HS-5 (cell line): ENCODE measurements at places on chromosomes 11 and 22.

GRCh38 chr11:110305169-110306018, 9.0 kb upstream of the RDX start:
- DNase-seq: no peak

GRCh38 chr11:122178795-122179194, 62.8 kb upstream of the BLID start:
- DNase-seq: no peak

DNA sequence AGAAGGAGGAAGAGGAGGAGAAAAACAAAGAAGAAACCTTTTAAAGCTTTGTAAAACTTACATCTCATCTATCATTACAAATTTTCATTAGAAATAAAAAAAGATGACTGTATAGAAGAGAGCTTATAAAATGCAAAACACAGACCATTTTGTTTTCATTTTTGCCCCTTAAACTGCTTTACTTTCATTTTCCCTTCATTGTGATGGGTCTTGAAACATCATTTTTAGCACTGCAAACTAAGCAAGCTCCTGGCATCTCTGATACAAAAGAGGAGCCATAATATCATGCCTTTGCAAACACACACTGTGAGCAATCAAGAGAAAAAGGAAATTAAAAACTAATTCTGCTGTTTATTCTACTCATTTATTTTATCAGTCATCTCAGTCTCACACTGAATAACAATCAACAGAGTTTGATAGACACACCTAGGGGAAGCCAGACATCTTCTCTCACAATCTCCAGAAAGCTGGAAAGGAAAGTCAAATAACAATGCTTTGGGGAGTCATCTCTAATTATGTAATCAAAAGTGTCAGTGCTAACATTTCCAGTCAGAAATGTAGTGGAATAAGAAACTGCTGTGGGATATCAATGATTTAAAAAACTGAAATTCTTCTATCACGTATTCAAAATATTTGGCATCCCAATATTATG, 467.7 kb upstream of the FAT3 start:
- DNase-seq: no peak

- DNase-seq: no peak
These were observed 52.1 kb upstream of the NFRKB start for GRCh38 chr11:129947474-129947873.

GRCh38 chr11:54927704-54928103, 221.1 kb downstream of the OR4A5 start:
- DNase-seq: no peak

- no peak for DNase-seq
These were observed 167.6 kb upstream of the SESN3 start for GRCh38 chr11:95398437-95399112.

GRCh38 chr22:42680648-42681047, 31.5 kb upstream of the CYB5R3 start:
- DNase-seq: peak; percentile 96

DNA sequence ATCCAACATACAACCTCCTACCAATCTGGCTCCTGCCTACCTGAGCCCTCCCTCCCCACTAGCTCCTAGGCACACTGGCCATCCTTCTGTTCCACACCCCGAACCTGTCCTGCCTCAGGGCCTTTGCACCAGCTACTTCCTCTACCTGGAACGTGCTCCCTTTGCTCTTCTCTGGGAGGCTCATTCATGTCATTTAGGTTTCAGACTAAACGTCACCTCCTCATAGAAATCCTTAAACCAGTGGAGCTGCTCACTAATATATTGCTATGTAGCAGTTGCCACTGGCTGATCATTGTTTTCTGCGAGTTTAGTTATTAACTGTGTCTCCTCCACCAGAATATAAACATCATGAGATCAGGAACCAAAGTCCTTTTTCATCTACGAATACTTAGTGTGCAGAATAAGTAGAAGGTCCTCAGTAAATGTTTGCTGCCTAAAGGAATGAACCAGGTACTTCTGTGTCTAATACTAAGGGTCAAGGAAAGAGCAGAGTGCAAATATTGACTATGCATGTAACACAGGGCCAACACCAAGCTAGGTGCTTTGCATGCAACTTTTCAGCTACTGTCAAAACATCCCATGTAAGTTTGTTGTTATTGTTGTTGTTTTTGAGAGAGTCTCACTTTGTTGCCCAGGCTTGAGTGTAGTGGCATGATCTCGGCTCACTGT, 277.6 kb upstream of the SYN3 start:
- no peak for DNase-seq

- peak; percentile 35 for DNase-seq
These were observed 34.2 kb downstream of the PHF21B start for GRCh38 chr22:44975427-44976262.

- DNase-seq: no peak
These were observed 525.6 kb downstream of the BRD1 start for GRCh38 chr22:49302150-49302460.
